Uterine smooth muscle cell (primary cell): ENCODE measurements at places on chromosomes 6 and 20. TPM values are rescaled to one million over a fixed set of nuclear protein-coding genes. Genes with fewer than 3 reads are reported as not detected.

The BTN1A1 gene
- not detected in 2 replicates for total RNA-seq

The CNR1 gene
- total RNA-seq: under 0.01 TPM in 1 of 2 replicates, not detected in the other

The CAGE1 gene
- total RNA-seq: under 0.01 and 0.11 TPM in 2 replicates

The CCDC170 gene
- 0.22 and 1.6 TPM in 2 replicates for total RNA-seq

The C4A gene
- total RNA-seq: 2.3 and 13.4 TPM in 2 replicates

The KCNK16 gene
- total RNA-seq: not detected in 2 replicates

The PROKR2 gene
- total RNA-seq: not detected in 2 replicates

The MAFB gene
- 0.33 and 0.75 TPM in 2 replicates for total RNA-seq

The DAAM2 gene
- 3.8 and 6.5 TPM in 2 replicates for total RNA-seq

The TFAP2D gene
- not detected in 2 replicates for total RNA-seq

The GNRH2 gene
- 0.11 TPM in 1 of 2 replicates, not detected in the other for total RNA-seq

The KCTD20 gene
- 40.7 and 41.4 TPM in 2 replicates for total RNA-seq

The NMBR gene
- 0.11 and 0.12 TPM in 2 replicates for total RNA-seq

The TRPC4AP gene
- 77.4 and 78.1 TPM in 2 replicates for total RNA-seq
